Astrocyte of the spinal cord (primary cell): ENCODE measurements at places on chromosomes 2 and 18.
A peak's percentile ranks its signal among the peaks of the same experiment; 100 is the strongest.

GRCh38 chr18:45608400-45608799 is 6.9 kb upstream of the SLC14A2 start:
- DNase-seq, result no peak

GRCh38 chr2:147232225-147232669 is 612.6 kb upstream of the ACVR2A start:
- no peak for DNase-seq

DNA sequence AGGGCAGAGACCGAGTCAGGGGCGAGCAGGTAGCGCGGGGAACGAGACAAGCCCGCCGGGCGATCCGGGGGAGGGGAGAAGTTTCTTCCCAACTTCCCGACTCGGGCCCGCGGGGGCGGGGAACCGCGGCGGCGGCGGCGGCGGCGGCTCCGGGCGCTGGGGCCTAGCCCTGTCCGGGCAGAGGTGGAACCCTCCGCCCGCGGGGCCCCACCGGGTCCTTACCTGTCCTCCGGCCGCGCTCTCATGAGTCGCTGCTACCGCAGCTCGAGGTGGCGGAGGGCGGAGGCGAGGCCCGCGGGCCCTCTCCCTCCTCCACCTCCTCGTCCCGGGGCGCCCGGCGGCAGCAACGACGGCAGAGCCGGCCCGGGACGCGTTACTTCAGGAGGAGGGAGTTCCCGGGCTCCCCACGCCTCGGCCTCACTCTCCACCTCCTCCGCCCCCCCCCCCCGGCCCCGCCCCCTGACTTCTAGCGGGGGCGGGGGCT is at the start of gene YES1:
TSS of gene YES1 (minus strand) at position 351 of the 484 bp plus-strand sequence. CDS start 55,415 bp downstream, outside the sequence.
- no peak for DNase-seq

GRCh38 chr2:158189526-158189925 is 87.8 kb downstream of the UPP2 start:
- DNase-seq, result no peak

GRCh38 chr2:189312643-189313042 is 128.6 kb upstream of the WDR75 start:
- no peak for DNase-seq

DNA sequence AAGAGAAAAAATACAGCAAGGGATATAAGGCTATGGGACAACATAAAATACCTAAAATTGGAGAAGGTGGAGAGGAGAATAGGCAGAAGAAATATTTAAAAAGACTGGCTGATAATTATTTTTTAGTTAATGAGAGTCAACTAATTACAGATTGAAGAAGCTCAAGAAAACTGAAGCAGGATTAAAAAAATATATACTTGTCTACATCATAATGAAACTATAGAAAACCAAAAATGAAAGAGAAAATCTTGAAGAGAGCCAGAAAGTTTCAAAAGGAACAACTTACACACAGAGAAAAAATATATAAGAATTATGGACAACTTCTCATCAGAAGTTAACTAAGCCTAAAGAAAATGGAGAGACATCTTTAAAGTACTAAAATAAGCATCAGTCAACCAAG is 62.9 kb upstream of the APCDD1 start:
- DNase-seq, result no peak

DNA sequence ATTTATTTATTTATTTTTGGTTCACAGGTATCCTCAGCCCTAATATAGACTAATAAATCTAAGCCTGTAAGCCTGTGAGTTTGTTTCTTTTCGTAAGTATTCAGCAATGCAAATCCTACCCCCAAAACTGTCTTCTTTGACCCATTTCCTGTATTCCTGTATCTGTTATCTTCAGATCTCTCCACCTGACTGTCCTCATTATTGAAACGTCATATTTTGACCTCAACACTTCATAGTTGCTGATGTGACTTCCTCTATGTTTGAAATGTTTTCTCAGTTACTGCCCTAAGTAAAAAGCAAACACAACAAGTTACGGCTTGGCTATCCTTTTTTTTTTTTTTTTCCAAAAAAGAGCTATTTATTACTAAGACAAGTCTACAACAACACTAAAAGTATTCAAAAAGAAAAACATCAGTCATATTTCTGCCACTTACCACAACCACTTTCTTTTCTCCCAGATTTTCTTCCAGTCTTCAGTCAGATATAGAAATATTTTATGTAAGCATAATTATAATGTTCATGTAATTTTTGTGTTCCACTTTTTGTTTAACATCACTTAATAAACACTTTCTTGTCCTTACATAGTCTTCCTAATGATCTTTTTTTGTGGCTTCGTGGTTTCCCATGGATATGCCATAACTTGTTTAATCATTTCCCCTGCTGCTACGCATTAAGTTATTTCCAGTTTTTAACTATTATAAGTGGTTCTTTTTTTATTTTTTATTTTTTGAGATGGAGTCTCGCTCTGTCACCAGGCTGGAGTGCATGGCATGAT is 45.0 kb upstream of the EML4 start:
- DNase-seq, result peak; percentile 32

GRCh38 chr2:146004462-146004861 is 1484.5 kb upstream of the ZEB2 start:
- peak; percentile 83 for DNase-seq

- no peak for DNase-seq
Measured at GRCh38 chr2:55395724-55396605, 23.7 kb downstream of the CCDC88A start.

DNA sequence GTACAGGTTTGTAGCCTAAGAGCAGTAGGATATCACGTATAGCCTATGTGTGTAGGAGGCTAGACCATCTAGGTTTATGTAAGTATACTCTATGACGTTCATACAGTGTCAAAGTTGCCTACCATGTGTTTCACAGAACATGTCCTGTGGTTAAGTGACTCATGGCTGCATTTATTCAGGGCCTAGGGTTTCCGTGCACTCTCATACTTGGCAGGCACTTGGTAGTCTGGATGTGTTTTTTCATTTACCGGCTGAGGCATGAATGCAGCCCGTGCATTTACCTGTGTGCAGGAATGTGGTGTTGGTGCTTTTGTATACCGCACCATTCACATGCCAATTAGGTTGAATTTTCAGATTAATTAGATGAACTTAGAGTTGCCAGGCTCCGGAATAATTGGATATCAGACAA is 43.4 kb downstream of the MYL12B start:
- DNase-seq, result peak; percentile 98
